ENCODE measurements at places on chromosomes 3 and 15.

DNA sequence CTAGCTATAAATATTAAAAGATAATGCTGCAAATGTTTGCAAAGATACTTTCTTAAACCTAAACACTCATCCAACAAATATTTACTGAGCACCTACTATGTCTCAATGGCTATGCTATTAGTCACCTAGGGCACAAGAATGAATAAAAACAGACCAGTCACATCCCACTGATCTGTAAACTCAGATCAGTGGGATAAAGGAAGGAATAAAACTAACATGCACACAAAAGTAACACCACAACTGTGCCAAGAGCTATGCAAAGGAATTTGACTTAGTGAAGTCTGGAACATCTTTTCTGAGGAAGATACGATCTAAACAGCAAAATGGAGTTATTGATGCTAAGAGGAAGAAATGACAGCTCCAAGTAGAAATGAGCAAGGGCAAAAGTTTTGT, 56.6 kb downstream of the CBLB start:
- DNase-seq = no peak

DNA sequence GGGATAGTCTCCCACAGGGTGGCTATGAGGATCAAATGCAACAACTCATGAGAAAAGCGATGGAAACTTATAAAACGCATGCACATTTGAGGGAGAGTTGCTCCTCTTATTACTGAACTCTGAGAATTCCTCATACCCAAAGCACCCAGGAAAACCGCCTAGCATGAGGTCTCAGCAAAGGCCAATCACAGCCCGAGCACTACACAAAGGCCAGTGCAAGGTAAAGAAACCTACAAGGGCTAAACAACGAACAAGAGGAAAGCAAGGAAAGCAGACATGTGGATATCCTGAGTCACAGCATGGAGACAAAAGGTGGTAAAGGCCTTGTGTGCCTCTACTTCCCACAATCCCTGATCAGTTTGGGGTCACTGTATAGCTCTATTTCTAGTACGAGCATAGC, 7.1 kb downstream of the RAB43 start:
- no peak for DNase-seq

DNA sequence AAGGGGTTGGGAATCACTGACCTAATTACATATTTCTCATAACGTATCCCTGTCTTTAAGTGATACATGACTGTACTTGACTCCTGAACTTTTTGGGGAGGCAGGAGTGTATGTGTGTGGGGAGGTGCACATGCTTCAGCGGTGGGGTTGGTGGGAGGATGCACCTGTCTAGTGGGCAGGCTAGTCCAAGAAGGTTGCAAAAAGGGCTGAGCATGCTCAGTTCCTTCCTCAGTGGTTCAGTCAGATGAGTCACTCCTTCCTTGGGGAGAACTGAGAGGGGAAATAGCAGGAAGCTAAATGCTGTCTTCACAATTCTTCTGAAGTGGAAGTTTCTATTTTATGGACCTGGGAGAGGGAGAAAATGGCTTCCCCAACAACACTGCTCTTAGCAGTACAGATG, 24.6 kb upstream of the AP4E1 start:
- no peak for DNase-seq

DNA sequence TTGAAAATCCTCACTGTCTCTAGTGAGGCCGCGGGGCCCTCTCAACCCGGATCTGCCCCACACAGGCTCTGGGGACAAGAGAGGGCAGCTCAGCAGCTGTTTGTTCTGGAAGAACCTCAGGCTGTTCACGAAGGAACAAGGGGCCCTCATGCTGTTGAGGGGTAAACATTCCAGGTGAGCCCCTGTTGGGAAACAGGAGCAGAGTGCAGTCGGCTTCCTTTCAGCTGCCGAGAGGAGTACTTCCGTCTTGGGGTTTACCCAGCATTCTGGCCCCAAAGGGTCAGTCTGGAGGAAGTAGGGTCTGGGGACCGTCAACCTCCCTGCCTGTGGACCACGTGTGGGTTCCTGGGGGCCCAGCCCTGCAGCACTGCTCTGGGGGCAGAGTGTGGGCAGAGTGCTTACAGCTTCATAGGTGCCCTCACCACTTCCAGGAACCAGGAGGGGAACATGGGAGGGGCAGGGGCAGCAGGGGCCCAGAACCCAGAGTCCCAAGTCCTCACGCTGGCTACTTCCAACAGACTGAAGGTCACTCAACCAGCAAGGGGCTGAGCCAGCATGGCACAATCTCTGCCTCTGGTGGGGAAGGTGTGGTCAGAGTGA, 49.2 kb upstream of the CTSH start:
- DNase-seq = no peak

GRCh38 chr15:71679793-71680353, 130.5 kb upstream of the NR2E3 start:
- DNase-seq = peak; percentile 83

DNA sequence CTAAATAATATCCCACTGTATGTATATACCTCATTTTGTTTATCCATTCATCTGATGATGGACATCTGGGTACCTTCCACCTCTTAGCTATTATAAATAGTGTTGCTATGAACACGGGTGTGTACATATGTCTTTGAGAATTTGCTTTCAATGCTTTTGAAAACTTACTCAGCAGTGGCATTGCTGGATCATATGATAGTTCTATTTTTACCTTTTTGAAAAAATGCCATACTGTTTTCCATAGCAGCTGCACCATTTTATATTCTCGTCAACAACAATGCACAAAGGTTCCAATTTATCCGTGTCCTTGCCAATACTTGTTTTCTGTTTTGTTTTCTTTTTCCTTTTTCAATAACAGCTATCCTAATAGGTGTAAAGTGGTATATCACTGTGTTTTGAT, 77.1 kb downstream of the PEAK1 start:
- no peak for DNase-seq

Data from islet precursor cell (in vitro differentiated cells).